Dermis microvascular lymphatic vessel endothelial cell (primary cell): ENCODE measurements at places on chromosomes 13 and 19. TPM values are rescaled to one million over a fixed set of nuclear protein-coding genes. Genes with fewer than 3 reads are reported as not detected.
A peak's percentile ranks its signal among the peaks of the same experiment; 100 is the strongest.

GRCh38 chr13:105442949-105443699 is 1092.3 kb downstream of the EFNB2 start:
- peak; percentile 94 for DNase-seq

GRCh38 chr19:42021185-42021584 is 27.2 kb upstream of the ATP1A3 start:
- no peak for DNase-seq

DNA sequence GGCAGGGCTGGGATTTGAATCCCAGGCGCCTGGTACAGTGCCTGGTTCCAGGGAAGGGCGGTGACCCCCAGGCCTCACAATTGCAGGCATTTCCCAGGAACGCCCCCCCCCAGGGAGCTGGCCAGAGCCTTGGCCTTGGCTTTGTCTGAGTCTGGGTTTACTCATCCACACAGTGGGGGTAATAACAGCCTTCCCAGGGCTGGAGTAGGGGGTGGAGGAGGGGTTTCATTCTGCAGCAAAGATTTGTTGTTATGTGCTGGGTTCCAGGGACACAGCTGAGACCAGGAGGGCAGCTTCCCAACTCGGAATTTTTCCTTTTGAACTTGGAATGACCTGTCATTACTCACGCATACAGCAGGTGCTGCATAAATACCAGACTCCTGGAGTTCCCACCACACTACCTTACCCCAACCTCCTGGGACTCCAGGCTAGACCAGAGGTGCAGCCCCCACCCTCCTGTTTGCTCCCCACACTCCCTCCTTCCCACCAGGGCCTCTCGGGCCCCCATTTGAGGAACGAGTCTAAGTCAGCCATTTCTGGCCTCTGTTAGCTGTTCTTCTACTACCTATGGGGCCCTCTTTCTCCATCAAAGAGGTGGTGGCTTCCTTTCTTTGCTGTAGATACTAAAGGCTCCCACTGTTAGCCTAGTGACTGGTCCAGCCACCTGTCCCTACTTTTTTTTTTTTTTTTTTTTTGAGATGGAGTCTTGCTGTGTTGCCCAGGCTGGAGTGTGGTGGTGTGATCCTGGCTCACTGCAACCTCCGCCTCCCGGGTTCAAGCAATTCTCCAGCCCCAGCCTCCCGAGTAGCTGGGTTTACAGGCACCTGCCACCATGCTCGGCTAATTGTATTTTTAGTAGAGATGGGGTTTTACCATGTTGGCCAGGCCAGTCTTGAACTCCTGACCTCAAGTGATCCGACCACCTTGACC is 1.6 kb upstream of the ADAMTS10 start:
- DNase-seq = peak; percentile 58

DNA sequence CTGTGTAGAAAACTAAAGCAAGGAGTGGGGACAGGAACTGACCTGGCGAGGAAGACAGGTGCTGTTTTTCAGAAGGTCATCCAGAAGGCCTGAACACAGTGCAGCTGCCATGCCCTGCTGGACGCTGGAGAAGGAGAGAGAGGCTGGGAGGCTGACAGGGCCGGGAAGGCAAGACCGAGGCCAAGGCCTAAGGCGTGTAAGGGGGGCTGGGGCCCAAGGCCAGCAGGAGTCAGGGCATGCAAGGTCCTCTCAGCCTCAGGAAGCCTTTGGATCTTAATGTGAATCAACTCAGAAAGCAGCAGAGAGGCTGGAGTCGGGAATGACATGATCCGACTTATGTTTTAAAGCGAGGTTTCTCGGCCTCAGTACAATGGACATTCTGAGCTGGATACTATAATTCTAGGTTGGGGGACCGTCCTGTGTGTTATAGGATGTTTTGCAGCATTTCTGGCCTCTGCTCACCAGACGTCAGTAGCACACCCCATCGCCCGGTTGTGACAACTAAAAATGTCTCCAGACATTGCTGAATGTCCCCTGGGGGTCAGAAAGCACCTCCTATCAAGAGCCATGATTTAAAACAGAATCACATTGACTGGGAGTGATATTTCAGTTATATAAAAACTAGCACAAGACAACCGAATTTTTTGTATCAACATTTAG is 530.4 kb downstream of the MYO16 start:
- DNase-seq = no peak

DNA sequence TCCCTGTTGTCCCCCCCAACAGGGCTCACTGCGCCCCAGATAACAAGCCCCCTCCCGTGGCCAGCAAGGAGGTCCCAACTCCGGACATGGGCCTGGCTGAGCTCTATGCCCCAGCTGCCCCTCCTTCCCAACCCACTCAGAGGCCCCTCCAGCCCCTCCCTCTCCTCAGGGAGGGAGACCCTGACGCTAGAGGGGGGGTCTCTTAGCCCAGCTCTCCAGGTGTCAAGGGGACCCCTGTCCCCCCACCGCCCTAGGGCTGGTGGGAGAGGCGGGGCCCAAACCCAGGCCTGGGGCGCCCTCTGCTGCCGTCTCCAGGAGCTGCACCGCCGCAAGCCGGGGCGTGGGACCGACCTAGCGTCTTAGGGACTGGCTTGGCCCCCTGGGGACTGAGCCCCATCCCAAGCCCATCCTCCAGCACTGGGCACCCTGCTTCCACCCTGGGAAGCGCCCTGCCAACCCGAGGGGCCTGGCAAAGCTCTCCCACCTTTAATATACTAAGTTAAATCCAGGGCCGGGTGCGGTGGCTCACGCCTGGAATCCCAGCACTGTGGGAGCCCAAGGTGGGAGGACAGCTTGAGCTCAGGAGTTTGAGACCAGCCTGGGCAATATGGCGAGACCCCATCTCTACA is 1.4 kb downstream of the GRIN3B start:
- DNase-seq = peak; percentile 35

DNA sequence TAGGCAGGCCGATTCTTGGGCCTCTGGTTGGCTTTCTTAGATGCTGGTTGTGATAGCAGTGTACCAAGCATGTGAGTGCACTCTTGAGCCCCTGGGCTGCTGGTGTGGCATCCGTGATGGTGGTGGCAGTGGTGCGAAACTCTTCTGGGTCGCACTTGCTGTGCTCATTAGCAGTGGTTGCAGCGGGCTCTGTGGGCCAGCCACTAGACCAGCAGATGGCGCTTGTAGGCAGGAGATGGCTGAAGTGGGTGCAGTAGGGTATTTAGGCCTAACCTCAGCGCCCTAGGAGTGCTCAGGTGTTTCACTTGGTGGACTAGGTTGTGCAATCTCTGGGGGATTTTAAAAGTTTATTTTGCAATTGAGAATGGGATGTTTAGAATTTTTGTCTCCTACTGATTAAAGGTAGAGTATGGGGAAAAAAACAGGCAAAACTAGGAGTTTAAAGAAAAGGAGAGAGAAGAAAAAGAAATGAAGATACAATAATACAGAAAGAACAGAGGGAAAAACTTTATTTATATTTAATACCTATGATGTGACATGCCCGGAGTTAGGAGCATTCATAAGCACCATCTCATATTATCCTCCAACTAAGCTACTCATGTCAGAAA is 4.3 kb upstream of the ZNF17 start:
- DNase-seq = peak; percentile 32

DNA sequence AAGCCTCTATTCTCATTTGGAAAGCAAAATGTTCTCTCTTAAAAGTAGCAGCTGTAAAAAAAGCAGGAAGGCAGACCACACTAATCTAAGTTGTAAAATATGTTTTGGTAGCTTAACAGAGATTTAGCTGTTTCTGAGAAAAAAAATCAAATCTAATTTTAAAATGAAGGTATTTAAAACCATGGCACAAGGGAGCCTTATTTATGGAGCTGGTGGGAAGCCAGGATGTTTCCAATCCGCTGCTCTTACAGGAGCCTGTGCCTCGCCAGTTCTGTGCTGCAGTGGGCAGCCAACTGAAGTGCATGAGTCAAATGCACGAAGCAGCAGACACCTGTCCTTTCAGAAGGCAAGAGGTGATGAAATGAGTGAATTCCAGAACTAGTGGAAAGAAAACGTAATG is 28.2 kb downstream of the GPC6 start:
- DNase-seq = no peak

DNA sequence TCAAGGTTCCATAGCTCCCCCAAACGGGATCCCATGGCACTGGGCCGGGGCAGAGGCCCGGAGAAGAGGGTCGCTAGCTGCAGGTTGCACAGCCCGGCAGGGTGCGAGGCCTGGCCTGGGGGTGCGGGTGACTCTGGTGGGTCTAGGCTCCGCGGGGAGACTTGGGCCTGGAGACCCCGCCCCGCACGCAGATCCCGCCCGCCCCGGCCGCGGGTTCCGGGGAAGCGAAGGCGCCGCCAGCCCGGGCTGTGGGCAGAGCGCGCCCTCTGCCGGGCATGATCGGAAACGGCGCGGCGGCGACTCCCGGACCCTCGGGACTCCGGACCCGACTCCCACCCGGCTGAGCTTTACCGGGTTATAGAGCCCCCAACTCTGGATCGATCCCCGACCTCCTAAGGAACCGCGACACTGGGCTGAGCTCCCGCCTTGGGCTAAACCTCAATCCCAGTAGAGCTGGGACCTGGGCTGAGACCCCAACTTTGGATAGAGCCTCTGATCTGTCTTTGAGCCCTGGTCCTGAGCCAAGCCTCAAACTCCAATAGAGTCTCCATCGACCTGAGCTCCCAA is 3.1 kb upstream of the TNFAIP8L1 start:
- peak; percentile 63 for DNase-seq

B3GNT3 gene
- total RNA-seq = under 0.01 TPM in 2 replicates

PNMA8B gene
- total RNA-seq = 0.13 TPM in 2 replicates

LTBP4 gene
- 12.3 and 60.8 TPM in 2 replicates for total RNA-seq
